ENCODE measurements at places on chromosomes 11 and 22.

DNA sequence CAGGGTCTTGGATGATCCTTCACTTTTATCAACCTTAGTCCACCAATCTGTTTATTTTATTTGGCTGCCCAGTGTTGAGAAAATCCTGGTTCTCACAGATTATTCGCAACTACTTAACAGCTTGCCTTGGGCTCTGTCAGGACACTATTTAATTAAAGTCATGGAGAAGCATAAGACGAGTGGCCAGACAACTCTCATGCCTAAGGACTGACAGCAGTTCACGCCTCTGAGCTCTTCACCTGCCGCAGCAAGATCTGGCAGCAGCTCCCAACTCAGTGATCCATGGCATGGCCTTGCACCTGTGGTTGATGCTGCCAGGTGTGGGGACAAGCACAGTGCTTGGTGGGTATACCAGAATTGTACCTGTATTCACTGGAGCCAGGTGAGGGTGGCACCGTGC is 37.8 kb downstream of the HIRA start:
- no peak for DNase-seq

DNA sequence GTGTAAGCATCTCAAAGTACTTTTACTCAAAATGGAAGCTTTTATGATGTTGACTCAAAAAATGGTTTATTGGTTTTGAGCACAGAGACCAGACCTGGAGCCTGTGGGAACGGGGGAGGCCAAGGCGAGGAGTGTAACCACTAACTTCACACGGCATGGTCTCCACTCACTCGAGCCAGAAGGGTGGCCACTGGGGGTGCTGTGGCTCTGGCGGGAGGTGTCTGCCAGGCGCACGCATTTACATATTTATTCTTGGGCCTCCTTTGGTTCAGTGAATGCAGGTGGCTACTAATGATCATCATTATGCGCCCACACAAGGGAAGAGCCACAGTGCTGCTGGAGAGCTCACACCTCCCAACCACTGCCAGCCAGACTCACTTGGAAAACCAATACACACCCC is 64.6 kb downstream of the FLRT1 start:
- DNase-seq, result no peak

- no peak for DNase-seq
Measured at GRCh38 chr22:27215871-27216270, 558.5 kb downstream of the MIAT start.

- DNase-seq, result no peak
Measured at GRCh38 chr11:102416976-102417375, 35.6 kb downstream of the TMEM123 start.

- peak; percentile 44 for DNase-seq
Measured at GRCh38 chr11:119741369-119742262, 12.6 kb upstream of the NECTIN1 start.

- no peak for DNase-seq
Measured at GRCh38 chr22:49586244-49586748, 241.4 kb downstream of the BRD1 start.

DNA sequence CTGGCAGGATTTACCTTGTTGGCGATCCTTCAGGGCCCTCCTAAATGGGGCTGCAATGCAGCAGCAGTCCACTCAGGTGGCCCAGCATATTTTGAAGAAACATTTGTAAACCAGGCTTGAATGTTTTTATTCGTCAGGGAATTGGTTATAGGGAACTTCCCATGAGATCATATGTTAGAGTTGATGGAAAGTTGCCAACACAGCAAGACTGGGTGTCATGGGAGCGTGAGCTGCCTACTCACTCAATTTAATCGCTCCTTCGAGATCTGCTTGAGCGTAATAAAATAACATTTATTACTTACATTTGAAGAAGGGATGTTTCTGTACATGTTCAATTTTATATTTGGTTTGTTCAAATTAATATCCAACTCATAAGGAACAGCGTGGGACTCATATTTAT is 19.4 kb downstream of the OR2AT4 start:
- no peak for DNase-seq

DNA sequence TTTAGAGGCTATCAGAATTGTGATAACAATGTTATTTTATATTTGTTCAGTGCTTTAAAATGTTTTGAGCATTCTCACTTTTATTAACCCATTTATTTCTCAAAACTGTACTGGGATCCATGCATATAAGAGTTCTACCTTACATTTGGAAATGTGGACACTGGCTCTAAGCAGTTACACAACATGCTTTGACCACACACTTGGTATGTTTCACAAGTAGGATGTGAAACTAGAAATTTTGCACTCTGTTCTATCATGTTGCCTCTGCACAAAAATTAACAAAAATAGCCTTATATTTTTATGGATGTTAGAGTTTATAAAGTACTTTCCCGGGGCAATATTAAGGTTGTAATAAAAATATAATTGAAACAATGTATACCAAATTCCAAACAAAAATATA is 126.9 kb upstream of the CHORDC1 start:
- DNase-seq, result no peak

GRCh38 chr11:14499178-14499559 is 442 bp downstream of the COPB1 start:
- DNase-seq, result peak; percentile 12
